ENCODE measurements at places on chromosomes 11 and 22.

DNA sequence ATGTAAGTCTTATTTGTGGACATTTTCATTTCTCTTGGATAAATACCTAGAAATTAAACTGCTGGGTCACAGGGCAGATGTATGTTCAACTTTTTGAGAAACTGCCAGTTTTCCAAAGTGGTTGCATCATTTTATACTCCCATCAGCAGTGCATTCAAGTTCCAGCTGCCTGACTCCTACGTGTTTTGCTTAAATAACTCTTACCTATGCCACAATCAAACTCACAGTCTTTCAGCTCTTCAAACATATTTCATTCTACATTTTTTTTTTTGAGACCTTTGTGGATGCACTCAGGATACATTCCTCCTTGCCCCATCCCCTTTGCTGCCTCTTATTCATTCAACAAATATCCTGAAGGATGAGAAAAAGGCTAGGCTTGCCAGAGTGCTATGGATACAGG, 9.2 kb downstream of the TCF20 start:
- peak; percentile 66 for DNase-seq

DNA sequence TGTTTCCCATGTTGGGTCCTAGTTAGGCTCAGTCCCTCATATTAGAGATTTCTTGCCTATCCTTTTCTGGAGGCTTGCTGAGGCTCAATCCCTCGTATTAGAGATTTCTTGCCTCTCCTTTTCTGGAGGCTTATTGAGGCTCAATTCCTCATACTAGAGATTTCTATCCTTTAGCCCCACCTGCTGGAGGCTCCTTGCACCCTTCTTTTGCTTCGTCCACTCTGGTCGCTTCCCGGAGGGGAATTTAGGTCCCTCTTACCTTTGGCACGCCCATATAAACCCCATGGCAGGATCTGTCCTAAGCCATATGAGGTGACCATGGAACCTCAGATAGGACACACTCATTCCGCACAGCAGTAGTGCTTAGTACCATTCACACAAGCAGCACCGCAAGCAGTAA, 15.9 kb downstream of the CYP2D6 start:
- DNase-seq, result peak; percentile 26

DNA sequence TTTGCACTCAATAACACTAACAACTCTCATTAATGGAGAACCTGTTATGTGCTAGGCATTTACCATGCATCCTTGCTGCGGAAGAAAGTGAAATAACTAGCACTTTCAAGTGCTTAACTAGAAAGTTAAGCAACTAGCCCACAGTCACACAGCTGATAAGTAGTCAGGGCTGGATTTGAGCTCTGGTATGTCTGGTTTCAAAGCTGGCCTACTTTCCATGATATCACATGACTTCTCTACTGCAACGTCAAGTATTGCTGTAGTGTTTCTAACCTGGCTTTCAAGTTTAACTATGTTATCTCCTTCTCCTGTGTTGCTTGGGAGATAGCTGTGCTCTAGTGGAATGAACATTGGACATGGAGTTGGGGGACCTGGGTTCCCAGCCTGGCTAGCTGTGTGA, 12.1 kb downstream of the SLC15A3 start:
- peak; percentile 49 for DNase-seq

DNA sequence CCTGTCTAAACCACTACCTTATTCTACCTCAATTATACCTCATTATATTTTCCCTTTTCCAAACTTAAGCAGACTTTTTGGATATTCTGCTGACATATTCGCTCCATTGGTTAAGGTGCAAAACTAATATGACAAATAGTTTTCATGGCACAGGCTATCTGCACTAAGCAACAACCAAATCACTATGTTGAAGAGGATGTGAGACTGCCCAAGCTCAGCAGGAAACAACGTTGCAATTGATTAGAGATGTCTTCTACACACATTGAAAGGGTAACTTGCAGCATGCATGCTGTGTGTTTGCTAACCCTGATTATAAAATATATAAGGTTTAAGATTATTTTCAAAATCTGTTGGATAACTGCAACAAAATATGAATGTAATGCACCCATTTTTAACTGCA, 61.6 kb downstream of the STK33 start:
- DNase-seq, result no peak

- no peak for DNase-seq
Measured at GRCh38 chr11:72583177-72583553, 91.1 kb downstream of the PDE2A start.

DNA sequence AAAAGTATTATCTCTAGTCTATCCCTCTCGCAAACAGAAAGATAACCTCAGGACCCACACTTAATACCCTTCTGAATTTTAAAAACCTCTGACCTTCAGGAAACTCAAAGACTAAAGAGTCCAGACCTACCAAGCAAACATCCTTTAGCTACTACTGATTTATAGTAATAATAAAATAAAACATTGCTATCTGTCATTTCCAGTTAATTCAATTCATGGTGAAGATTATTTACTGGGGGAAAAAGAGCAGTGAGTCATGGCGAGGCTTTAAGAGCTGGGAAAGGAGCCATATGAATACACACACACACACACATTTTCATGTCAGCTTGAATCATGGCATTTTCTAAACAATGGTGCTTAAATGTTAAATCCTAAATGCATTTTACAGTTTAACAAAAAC, 87.1 kb downstream of the FAM76B start:
- peak; percentile 92 for DNase-seq

DNA sequence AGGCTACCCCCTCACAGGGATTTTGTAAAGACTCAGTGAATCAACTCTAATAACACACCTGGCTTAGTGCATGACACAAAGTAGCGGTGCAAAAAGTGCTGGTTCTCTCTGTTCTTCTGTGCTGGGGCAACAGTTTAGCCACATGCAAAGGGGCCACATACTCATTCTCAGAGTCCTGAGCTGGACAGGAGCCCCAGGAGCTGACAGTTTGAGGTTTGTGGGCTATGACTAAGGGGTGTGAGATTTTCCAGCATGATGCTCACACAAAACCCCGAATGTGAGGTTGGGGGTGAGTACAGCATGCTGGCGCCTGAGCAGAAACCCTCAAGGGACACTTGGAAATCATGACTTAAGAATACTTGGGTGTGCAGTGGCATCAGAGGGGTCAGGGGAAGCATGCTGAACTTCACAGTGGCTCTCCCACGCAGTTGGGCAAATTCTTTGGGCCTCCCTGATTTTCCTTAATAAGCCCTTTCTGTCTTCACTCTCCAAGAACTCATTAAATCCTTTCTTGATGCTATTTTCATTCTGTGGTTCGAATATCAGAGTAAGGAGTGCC, 31.0 kb downstream of the TMPRSS5 start:
- DNase-seq, result peak; percentile 84

GRCh38 chr11:81165164-81165563, 1568.5 kb downstream of the FAM181B start:
- no peak for DNase-seq

DNA sequence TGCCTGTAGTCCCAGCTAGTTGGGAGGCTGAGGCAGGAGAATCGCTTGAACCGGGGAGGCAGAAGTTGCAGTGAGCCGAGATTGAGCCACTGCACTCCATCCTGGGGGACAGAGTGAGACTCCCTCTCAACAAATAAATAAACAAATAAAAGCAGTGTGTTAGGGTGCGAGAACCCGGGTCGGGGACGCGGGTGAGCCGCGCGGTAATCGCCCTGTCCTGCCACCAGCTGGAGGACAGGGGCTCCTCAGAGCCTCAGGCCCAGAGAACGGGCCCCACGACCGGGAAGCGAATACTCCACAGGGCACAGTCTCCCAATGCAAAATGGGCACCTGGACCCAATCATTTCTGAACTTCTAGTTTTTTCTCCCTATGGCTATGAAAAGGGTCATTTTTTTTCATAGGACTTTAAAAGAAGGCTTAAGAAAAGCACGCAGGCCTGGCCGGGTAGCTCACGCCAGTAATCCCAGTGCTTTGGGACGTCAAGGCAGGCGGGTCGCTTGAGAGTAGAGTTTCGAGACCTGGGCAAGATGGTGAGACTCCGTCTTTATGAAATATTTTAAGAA, 744 bp upstream of the MCM5 start:
- DNase-seq, result no peak

DNA sequence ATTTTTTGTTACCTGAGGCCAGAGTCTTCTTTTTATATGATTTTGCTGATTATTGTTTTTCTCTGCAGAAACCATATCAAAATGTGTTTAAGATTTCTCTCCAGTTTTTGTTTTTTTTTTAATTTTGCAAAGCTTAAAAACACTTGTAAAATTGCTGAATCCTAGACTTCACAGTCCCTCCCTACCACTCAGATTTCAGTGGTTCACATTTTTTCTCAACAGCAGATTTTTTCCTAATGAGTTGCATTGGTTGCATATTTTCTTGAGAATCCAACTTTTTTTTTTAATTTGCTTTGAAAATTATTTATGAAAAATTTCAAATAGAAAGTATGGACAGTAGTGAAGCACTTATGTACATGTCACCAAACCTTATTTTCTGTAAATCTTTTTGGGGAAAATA, 5.8 kb downstream of the ARL14EP start:
- peak; percentile 20 for DNase-seq

DNA sequence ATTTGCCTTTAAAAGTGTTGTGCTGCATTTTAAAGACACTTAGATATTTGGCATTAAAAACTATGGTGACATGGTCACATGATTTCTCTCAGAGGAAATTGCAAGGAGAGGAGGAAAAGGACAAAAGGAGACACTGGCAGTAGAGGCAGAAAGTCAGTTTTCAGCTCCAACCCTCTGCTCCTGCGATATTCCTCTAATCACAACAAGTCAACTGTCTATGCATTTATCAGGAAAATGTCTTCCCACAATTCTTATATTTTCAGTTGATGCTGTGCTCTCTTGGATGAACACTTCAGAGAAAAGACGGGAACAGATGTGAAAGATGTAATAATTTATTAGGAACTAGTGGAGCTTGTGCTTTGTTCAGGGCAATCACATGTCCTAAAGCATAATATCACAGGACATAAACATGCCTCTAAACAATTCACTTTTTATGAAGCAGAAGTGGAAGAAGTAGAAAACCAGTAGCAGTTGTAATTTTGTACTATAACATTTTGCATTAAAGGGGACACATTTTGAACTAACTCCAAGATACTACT, 340.8 kb upstream of the PITPNB start:
- DNase-seq, result no peak

DNA sequence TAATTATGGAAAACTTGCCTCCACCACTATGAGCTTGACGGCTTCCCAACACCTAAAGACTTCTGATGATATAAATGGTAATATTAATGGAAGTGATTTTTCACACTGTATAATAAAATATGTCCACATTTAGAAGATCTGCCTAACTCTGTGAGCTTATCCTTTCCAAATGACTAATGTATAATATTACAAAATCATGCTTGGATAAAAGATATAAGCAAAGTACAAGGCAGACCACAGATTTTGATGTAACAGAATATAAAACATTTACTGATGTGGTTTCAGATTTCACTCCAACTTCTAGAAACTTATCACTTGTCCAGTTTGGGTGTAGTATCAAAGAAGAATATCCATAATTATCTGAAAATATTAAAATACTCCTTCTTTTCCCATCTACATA, 36.9 kb downstream of the GALNT18 start:
- DNase-seq, result peak; percentile 5

DNA sequence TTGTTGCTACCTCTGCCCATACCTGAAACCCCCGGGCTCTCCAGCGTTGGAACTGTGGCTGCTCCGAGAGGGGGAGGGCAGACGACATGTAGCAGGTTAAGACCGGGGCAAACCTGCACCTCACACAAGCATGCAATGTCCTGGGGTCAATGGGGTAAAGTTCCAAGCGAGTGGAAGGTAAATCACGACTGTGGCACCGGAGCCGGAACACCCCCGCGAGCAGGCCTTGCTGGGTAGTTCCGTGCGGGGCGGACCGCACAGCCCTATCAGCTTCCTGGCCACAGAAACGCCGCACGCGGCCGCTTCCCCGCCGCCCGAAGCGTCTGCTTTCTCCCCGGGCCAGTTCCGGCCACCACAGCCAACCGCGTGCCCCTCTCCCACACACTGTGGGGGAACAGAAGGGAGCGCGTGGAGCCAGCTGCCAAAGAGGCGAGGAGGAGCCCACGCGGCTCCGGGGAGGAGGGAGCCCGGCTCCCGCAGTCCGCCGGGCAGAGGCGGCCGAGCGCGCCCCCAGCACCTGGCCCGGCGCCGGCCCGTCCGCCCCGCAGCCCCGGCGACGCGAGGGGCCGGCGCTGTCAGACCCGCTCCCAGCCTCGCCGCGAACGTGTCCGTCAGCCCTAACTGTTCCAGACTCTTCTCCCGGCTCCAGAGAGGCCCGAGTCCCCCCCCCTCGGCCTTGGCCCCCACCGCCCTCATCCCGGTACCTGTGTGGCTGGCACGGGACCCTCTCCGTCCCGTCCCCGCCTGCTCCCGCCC, 1.6 kb downstream of the SPTBN2 start:
- DNase-seq, result no peak

DNA sequence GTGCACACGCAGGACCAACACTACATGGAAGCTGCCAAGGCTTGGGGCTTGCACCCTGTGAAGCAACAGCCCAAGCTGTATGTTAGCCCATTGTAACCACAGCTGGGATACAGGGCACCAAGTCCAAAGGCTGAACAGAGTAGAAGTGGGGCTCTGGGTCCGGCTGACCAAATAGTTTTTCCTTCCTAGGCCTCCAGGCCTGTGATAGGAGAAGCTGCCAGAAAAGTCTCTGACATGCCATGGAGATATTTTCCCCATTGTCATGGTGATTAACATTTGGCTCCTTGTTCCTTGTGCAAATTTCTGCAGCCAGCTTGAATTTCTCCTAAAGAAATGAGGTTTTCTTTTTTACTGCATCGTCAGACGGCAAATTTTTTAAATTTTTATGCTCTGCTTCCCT, 941.2 kb downstream of the FAM181B start:
- no peak for DNase-seq

GRCh38 chr22:24103301-24103700, 78.0 kb upstream of the SUSD2 start:
- DNase-seq, result no peak

DNA sequence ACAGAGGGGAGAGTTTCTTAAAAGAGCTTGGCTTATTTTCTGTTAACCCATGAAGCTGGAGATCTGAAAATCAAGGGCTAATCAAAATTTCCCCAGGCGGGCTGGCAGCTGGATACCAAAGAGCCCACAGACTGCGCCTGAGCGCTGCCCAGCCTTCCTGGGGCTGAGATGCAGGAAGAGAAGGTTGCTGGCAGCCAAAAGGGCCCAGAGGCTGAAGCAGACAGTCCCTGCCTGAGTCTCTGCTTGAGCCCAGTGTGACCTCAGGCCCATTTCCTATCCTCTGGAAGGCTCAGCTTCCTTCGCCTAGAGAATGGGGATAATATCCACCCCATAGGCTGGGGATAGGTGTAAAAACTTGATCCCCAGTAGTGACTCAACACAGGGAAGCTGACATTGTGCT, 49.1 kb downstream of the ARRB1 start:
- no peak for DNase-seq

DNA sequence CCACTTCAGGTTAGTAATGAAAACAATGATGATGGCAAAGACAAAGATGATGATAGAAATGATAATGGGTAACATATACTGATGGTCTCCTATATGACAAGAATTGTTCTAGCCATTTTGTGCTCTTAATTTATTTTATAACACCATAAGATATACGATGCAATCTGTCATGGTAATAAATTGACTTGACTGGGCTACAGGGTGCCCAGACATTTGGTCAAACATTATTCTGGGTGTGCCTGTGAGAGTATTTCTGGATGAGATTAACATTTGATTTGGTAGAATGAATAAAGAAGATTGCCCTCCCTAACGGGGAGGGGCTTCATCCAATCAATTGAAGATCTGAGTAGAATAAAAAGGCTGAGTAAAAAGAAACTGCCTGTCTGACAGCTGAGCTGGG, 237.3 kb downstream of the LARGE1 start:
- no peak for DNase-seq
